Astrocyte (in vitro differentiated cells and primary cell): ENCODE measurements at places on chromosomes 5 and 9. TPM values are rescaled to one million over a fixed set of nuclear protein-coding genes. Genes with fewer than 3 reads are reported as not detected.

Gene TMEM215
- total RNA-seq: 1.4 and 3.0 TPM in 2 replicates

Gene RMRP
- total RNA-seq: 13,402 and 14,410 TPM in 2 replicates

Gene PCDHGB1
- 1.0 and 1.5 TPM in 2 replicates for total RNA-seq

Gene LIFR
- total RNA-seq: 16.0 and 20.3 TPM in 2 replicates

Gene GFI1B
- total RNA-seq: not detected in 2 replicates

Gene RHOBTB3
- 65.7 and 73.8 TPM in 2 replicates for total RNA-seq

Gene RLN2
- 0.52 and 0.55 TPM in 2 replicates for total RNA-seq

Gene CYLC2
- not detected in 2 replicates for total RNA-seq

Gene CTXN3
- total RNA-seq: not detected in 2 replicates

Gene GDNF
- 20.5 and 21.5 TPM in 2 replicates for total RNA-seq

Gene ANKRD33B
- 13.5 and 22.7 TPM in 2 replicates for total RNA-seq

Gene CD14
- total RNA-seq: 0.16 and 0.34 TPM in 2 replicates

Gene FCN1
- not detected in 2 replicates for total RNA-seq

Gene EMB
- 19.8 and 25.7 TPM in 2 replicates for total RNA-seq

Gene TOR4A
- 10.8 and 11.8 TPM in 2 replicates for total RNA-seq

Gene SVEP1
- total RNA-seq: 1.1 and 1.5 TPM in 2 replicates

Gene MEF2C
- total RNA-seq: 20.5 and 21.8 TPM in 2 replicates

Gene BNC2
- total RNA-seq: 38.0 and 47.4 TPM in 2 replicates

Gene OBP2B
- total RNA-seq: not detected in 2 replicates

Gene OMD
- not detected in 2 replicates for total RNA-seq

Gene NADK2
- 20.7 and 24.5 TPM in 2 replicates for total RNA-seq

Gene PTPRD
- total RNA-seq: 84.0 and 88.1 TPM in 2 replicates

Gene GADD45G
- 3.5 and 5.2 TPM in 2 replicates for total RNA-seq

Gene MYOT
- not detected in 2 replicates for total RNA-seq

Gene NRG2
- 0.46 and 0.54 TPM in 2 replicates for total RNA-seq

Gene ACSL6
- 0.07 TPM in 1 of 2 replicates, not detected in the other for total RNA-seq

Gene FAM221B
- not detected in 2 replicates for total RNA-seq

Gene ANKRD20A1
- total RNA-seq: 0.89 and 1.2 TPM in 2 replicates

Gene ARHGEF28
- total RNA-seq: 8.1 and 8.5 TPM in 2 replicates

Gene CNTNAP3B
- total RNA-seq: 2.6 and 3.6 TPM in 2 replicates

Gene PCDHB5
- 8.7 and 9.7 TPM in 2 replicates for total RNA-seq

Gene HAVCR1
- total RNA-seq: 1.3 and 2.0 TPM in 2 replicates

Gene CENPH
- total RNA-seq: 4.9 and 5.0 TPM in 2 replicates

Gene TNC
- total RNA-seq: 747 and 1,099 TPM in 2 replicates

Gene IFNB1
- total RNA-seq: 2.5 and 3.2 TPM in 2 replicates

Gene ADCY2
- total RNA-seq: 3.7 and 5.7 TPM in 2 replicates

Gene OR1Q1
- total RNA-seq: not detected in 2 replicates

Gene GRIN1
- 0.18 TPM in 1 of 2 replicates, not detected in the other for total RNA-seq

Gene PLEKHG4B
- 6.1 and 8.1 TPM in 2 replicates for total RNA-seq

Gene OCLN
- total RNA-seq: 12.1 and 15.3 TPM in 2 replicates

Gene ORM2
- not detected in 2 replicates for total RNA-seq

Gene PCDHGB6
- total RNA-seq: 18.4 and 19.9 TPM in 2 replicates

Gene TAF11L10
- not detected in 2 replicates for total RNA-seq

Gene CDH9
- not detected in 2 replicates for total RNA-seq

Gene RORB
- total RNA-seq: 0.11 and 0.17 TPM in 2 replicates

Gene PALM2AKAP2
- 58.1 and 61.3 TPM in 2 replicates for total RNA-seq

Gene RANBP17
- 15.9 and 16.2 TPM in 2 replicates for total RNA-seq

Gene LHX3
- total RNA-seq: not detected in 2 replicates

Gene PIP5KL1
- total RNA-seq: 4.6 and 4.9 TPM in 2 replicates

Gene SV2C
- 0.05 TPM in 2 replicates for total RNA-seq

Gene PCDHB3
- total RNA-seq: 3.6 and 3.9 TPM in 2 replicates

Gene SLIT3
- total RNA-seq: 20.7 and 33.0 TPM in 2 replicates

Gene PTPDC1
- 5.1 and 5.4 TPM in 2 replicates for total RNA-seq

Gene IFNK
- not detected in 2 replicates for total RNA-seq
